ENCODE measurements at places on chromosomes 13 and 19. TPM values are rescaled to one million over a fixed set of nuclear protein-coding genes. Genes with fewer than 3 reads are reported as not detected.

DNA sequence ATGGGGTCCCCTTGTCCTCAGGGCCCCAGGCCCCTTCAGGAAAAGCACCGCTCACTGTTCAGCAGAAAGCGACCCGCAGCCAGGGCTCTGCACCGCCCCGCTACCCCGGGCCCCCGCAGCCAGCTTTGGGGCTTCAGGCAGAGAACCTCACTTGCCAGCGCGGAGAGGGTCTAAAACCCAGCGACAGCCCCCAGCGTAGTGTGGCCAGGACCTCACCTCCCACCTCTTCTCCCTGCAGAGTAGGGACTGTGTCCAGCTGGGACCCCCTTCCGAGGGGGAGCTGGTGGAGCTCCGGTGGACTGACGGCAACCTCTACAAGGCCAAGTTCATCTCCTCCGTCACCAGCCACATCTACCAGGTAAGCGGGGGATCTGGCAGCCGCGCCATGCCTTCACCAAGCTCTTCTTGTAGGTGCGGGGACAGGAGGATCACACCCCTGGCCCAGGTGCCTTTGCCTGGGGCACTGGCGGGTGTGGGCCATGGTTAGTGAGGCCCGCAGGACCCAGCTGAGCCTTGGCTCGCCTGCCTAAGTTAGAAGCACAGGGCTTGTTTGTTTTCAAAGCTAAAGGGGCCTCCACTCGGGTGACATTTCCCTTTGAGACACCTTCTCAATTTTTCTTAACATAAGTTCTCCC lies 175.7 kb downstream of the KDM4B start:
- H3K27ac ChIP-seq, result no peak overlapping the region
- H3K4me1 ChIP-seq, result no peaks in the 10 kb centered on the region
- peaks cover 64% of the 10 kb centered on the region for H3K36me3 ChIP-seq
- no peaks in the 10 kb centered on the region for H3K27me3 ChIP-seq

GRCh38 chr19:311813-312261 lies 20.6 kb upstream of the PLPP2 start:
- no peaks in the 10 kb centered on the region for H3K4me1 ChIP-seq
- H3K27me3 ChIP-seq, result no peaks in the 10 kb centered on the region
- H3K27ac ChIP-seq, result no peak overlapping the region

RNF6 gene
- 12.3 TPM for total RNA-seq

C19orf67 gene
- not detected for total RNA-seq

CALR3 gene
- total RNA-seq, result not detected

GRCh38 chr13:21476893-21477472 lies 17.9 kb upstream of the ZDHHC20 start:
- peaks cover 5% of the 10 kb centered on the region for H3K4me1 ChIP-seq
- peak overlapping the region; percentile 17 for H3K27ac ChIP-seq
- H3K36me3 ChIP-seq, result no peaks in the 10 kb centered on the region
- DNase-seq, result peak; percentile 83
- H3K4me3 ChIP-seq, result peak overlapping the region; percentile 13

- H3K36me3 ChIP-seq, result no peaks in the 10 kb centered on the region
- no peaks in the 10 kb centered on the region for H3K27me3 ChIP-seq
- H3K4me1 ChIP-seq, result no peaks in the 10 kb centered on the region
- DNase-seq, result no peak
These were observed 13.2 kb upstream of the EID2 start for GRCh38 chr19:39553082-39553652.

F7 gene
- total RNA-seq, result 83.6 TPM

ONECUT3 gene
- not detected for total RNA-seq

GRCh38 chr13:79808475-79808874 lies 327.5 kb downstream of the NDFIP2 start:
- no peak overlapping the region for H3K4me3 ChIP-seq
- no peaks in the 10 kb centered on the region for H3K4me1 ChIP-seq
- H3K27ac ChIP-seq, result no peak overlapping the region
- no peaks in the 10 kb centered on the region for H3K27me3 ChIP-seq
- DNase-seq, result no peak

DNA sequence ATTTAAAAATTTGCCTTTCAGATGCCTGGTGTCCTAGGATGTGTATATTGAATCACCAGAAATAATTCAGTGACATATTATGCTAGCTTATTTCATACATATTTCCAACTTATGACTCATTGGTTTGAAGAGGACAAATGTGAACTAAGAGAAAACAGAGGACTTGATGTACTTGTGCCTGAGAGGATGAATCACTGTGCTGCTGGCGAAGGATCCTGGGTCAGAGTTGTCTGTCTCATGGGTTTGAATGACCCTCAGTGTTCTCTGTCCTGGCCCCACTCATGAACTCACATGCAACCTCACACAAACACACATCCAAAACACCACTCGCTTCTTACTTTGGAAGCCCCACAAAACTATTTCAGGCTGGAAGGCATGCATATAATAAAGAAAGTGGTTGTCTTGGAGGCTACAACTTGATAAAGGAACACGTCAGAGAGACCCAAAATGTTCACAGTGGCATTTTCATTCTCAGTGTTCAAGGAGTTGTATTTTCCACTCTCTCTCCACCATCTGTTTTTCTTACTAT lies 129.0 kb upstream of the SPRY2 start:
- peaks cover 18% of the 10 kb centered on the region for H3K4me1 ChIP-seq
- peak; percentile 31 for DNase-seq
- H3K4me3 ChIP-seq, result no peak overlapping the region
- no peak overlapping the region for H3K27ac ChIP-seq
- H3K27me3 ChIP-seq, result no peaks in the 10 kb centered on the region

GRCh38 chr13:74523057-74523456 lies 388.9 kb upstream of the KLF12 start:
- DNase-seq, result no peak
- H3K27me3 ChIP-seq, result no peaks in the 10 kb centered on the region
- H3K27ac ChIP-seq, result no peak overlapping the region
- H3K4me1 ChIP-seq, result no peaks in the 10 kb centered on the region
- no peak overlapping the region for H3K4me3 ChIP-seq
